NCI-H2029 (cell line): ENCODE measurements at places on chromosomes 13 and 19.

GRCh38 chr13:84864341-84864740 is 934.9 kb downstream of the SLITRK6 start:
- no peak for DNase-seq

GRCh38 chr19:53102206-53102755 is 941 bp downstream of the ZNF160 start:
- no peak for DNase-seq

DNA sequence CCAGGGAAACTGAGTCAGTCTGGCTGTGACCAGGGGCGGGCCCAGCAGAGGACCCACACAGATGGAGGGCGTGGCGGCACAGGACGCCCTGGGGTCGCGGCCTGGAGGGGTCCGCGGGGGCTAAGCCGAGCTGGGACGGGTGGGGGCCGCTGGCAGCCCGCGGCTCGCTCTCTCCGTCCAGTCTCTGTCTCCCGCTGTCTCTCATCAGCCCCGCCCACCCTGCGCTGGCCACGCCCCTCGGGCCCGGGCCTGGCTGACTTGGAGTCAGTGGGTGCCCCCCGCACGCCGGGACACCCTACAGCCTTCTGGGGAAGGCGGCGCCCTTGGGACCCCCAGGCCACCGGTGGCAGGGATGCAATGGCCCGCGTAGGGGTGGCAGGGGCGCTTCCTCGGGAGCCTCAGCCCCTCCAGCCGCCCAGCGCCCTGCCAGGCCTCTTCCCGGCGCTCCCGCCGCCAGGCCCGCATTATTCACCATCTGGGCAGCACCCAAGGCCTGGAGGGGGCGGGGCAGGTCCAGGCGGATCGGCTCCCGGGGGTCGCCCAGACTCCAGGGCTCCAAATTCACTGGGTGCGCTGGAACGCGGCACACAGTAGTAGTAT is at the start of gene TBXA2R:
Gene TBXA2R, minus strand, starts transcription at position 186 of the 600 bp plus-strand sequence. CDS start 6,241 bp downstream, outside the sequence.
- DNase-seq = peak; percentile 20

DNA sequence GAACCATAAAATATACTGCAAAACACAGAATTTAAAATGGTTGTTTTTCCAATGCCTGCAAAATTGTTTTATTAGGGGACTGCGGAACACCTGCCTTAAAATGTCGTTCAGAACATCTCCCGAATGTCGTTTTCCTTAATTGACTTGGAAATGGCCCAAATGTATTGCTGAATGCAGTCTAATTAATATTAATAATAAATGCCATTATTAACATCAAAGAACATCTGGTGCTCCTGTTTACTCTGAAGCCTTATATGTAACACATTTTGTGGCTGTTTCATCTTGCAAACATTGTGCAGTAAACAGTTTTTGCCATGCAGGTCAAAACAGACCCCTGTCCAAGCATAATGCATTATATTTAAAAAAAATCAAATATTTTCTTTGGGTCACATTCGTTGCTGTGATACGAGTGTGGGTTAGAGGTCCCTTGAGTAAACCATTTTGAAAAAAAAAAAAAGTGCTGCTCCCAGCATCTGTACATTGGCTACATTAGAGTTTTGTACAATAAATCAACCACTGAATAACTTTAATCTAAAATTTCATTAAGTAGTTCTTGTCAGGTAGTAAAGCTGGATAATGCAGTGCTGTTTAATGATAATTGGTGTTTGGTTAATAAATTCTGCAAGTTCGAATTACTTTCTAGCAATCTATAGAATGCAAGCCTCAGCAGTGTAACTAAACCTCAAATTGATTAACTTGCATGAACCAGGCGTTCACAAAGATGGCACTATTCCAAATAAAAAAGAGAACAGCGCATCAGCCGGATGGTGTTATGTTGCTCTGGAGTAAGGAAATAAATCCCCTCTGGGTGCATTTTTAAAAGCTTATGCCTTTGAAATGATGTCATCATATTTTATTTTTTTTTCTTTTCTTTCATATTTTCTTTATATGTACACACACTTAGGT is 140.2 kb downstream of the ZNF536 start:
- DNase-seq = no peak

- peak; percentile 43 for DNase-seq
Measured at GRCh38 chr19:982567-983170, 1.5 kb upstream of the WDR18 start.

GRCh38 chr19:28701491-28701890 is 511.5 kb downstream of the UQCRFS1 start:
- no peak for DNase-seq

GRCh38 chr19:54521022-54521859 is 18.6 kb downstream of the LAIR2 start:
- no peak for DNase-seq

- no peak for DNase-seq
Measured at GRCh38 chr13:97339019-97339987, 94.7 kb upstream of the RAP2A start.

- DNase-seq = no peak
Measured at GRCh38 chr19:40799558-40800338, 757 bp downstream of the EGLN2 start.

DNA sequence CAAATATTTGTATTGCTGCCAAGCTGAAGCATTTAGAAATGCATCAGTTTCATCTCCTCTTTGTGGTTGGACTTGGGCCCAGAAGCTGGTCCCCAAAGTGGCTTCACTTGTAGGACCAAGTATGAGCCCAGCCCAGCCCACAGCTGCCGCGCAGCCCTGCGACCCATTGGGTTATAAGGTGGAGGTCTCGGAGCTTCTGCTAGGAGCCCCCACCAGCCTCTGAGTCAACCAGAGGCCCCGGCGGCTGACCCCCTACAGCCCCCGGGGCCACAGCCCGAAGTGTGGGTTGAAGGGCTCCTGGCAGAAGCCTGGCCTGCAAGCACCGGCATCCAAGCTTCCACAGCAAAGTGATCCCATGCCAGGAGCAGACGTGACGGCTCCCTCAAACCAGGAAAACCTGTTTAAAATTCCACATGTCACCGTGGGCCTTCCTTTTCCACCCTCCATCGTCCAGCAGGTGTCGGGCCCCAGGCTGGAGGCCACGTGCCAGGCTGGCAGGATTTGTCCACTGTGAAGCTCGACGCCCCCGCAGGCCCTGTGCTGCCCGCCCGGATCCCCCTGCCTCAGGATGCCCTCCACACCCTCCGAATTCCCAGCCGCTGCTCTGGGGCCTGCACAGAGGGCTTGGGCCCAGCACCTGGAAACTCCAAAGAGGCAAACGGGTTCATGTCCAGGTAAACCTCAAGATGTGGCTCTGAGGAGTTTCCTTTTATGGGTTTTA is 54.7 kb downstream of the C13orf46 start:
- no peak for DNase-seq

DNA sequence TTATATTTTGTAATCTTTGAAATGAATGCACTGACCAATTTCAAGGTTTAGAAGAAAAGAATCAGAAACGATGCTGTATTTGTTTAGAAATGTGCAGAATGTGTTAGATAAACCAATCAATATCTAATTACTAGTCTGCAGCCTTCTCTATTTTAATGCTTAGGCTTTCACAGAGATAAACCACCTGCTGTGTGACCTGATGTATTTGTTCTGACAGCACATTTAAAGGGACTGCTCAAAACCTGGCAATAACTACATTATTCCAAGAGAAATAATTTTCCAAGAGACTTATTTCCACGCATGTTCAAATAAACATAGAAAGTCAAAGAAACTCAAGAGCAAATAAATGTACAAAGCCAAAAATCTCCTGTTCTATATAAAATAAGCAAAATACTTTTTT is 641.6 kb upstream of the PCDH20 start:
- no peak for DNase-seq

DNA sequence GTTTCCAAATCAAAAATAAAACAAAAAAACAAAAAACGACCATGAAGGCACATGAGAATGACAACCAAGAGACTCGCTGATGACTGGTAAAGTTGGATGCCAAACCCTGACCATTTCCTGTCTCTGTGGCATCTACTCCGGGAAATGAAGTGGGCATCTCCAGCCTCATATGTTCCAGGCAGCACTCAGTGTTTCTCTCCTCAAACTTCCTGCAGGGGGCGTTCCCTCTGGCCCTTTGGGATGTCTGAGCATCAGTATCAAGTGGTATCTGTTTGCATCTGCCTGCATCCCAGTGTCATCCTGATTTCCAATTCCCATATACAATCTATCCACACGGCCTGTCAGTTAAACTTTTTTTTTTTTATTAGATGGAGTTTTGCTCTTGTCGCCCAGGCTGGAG is 9.8 kb upstream of the SIGLEC12 start:
- no peak for DNase-seq

DNA sequence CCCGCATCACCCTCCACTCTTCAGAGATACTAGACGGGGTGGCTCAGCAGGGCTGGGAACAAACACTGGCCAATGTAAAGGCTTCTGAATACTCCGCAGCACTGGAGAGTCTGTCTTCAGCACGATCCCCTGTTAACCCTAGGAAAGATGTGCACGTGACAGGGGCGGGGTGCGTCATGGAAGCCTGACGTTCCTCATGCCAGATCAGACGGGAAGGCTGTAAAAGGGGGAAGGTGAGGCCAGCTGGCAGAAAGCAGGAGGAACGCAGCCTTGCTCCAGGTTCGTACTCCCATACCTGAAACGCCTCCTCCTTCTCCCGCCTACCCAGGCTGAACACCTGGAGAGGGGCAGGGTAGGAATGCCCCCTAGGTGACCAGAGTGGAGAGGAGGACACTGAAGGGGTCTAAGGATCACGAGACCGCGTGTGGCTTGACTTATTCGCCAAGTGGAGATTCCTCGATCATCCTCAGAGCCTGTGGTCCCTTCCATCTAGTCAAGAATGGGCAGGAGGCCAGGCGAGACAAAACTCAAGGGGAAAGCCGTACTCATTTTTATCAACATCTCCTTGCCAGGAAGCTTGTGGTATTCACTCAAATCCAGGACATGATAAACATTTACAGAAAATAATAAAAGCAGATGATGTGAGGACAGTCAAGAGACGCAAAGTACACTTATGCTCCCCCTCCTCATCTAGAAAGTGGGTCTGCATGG is 18.2 kb upstream of the FFAR2 start:
- no peak for DNase-seq

DNA sequence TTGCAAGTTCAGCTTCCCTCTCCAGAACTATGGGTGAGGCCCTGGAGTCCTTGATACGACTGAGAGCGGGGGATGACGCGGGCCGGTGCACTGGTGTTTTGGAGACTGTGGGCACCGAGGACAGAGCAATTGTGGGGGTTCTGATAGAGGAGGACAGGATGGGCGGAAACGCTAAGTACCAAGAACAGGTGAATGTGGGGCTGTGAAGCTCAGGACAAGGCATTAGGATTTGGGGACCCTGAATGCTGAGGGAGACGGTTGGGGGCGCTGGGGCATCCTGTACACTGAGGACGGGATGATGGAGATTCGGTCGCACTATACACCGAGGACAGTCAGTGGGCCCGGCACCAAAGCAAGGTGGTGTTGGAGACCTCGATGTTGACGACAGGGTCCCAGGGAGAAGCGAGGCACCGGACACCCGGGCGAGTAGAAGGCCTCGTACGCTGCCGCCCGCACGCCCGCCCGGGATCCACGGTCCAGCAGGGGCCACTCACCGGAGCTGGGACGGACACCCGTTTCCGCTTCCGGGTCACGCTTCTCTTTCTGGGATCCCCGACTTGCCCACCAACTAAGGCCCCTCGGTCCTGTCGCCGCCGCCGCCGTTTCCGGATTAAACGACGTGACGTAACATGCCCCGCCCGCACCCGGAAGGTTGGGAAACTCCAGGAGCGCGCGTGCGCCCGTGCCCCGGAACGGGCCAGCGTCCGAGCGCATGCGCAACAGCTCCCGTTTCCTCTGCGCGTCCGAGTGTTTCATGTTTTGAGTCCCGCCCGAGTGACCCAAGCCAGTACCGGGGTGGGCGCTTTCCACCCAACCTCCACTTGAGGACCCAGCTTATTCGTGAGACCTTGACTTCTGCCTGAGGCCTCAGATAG is at the start of gene CHMP2A:
Gene CHMP2A, minus strand, starts transcription at position 612 of the 875 bp plus-strand sequence. CDS start 893 bp downstream, outside the sequence.
- DNase-seq = no peak

- DNase-seq = no peak
Measured at GRCh38 chr19:9531933-9532332, 6.5 kb downstream of the ZNF426 start.
